HTR-8/SVneo (cell line): ENCODE measurements at places on chromosomes 1 and 21.

GRCh38 chr1:232657426-232658005 lies 27.6 kb upstream of the SIPA1L2 start:
- DNase-seq = no peak

DNA sequence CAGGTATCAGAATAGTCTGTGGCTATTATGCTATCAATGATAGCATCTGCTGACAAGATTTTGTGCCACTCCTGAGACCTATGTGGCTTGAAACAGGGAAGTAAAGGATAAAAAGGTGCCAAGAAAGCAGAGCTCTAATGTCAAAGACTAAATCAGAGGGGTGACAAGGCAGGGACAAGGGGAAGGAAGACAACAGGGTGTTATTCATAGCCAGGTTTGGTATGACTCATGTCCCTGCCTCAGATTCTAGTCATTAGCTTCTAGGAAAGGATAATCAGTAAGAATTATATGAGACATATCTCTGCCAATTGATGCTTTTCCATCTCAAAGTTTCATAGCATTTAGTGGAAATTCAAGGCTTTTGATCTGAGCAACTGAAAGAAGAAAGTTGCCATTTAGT lies 31.8 kb upstream of the PLD5 start:
- no peak for DNase-seq

GRCh38 chr1:230317823-230318819 lies 108.0 kb downstream of the PGBD5 start:
- DNase-seq = no peak

- DNase-seq = peak; percentile 51
Observed at GRCh38 chr1:94020764-94021579, 100.0 kb downstream of the ABCA4 start.

DNA sequence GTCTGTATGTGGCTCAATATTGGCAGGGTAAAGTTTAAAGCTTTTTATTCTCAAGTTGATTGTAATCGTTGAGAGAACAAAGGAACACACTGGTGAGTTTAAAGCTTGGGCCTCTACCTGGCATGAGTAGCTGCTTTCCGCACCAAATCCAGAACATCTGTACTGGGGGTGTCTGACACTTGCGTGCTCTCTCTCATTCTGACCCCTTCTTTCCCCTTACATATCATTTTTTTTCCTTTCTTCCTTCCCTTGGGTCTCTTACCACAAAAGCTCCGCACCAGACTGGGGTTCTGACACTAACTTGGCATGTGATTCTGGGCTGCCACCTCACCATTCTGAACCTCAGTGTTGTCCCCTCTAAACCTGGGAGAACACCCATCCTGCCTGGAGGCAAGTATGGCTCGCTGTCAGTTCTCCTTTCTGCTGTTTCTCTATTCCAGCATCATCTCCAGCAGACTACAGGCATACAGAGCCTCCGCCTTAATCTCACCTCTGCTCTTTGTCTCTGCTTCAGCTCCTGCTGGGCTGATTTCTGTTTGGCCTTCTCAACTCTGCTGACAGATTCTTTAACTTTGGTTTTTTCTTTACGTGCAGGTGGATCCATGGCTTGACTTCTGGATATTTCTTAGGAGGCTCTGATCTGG lies 859 bp upstream of the ERMAP start:
- no peak for DNase-seq

DNA sequence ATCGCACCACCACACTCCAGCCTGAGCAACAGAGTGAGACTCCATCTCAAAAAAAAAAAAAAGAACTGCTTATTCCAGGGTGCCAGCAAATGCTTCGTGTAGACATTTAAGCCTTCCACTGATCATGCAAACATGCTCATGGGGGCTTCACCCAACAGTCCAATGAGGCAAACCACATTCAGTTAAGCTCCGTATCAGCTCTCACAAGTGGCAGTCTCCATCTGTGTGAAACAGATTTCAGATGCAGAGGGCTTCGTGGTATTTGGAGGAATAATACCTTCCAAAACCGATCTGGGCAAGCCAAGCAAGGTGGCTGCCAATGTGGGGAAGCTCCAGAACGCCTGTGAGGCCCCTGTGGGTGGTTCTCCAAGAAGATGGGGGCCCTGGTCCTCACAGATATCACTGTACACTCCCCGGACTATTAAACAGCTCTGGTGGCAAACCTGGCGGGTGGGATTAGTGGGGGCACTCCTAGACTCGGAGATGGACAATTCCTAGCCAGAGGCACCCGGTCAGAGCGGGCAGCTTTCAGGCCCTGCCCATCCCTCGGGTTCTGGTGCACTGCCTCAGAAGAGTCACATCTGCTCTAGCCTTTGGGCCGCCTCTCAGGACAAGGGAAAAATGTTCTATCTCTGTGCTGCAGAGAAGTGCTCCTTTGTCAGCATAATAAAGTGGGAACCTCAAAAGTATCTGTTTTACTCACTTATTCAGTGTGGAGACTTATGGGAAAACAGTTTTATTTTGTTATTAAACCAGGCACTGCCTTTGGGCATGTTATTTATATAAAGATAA lies 10.2 kb downstream of the CREG1 start:
- DNase-seq = no peak

- peak; percentile 75 for DNase-seq
Observed at GRCh38 chr1:223142795-223143536, at the start of gene TLR5. Gene TLR5 (minus strand): TSS chr1:223143248. CDS start chr1:223113031, 30,217 bp downstream.

DNA sequence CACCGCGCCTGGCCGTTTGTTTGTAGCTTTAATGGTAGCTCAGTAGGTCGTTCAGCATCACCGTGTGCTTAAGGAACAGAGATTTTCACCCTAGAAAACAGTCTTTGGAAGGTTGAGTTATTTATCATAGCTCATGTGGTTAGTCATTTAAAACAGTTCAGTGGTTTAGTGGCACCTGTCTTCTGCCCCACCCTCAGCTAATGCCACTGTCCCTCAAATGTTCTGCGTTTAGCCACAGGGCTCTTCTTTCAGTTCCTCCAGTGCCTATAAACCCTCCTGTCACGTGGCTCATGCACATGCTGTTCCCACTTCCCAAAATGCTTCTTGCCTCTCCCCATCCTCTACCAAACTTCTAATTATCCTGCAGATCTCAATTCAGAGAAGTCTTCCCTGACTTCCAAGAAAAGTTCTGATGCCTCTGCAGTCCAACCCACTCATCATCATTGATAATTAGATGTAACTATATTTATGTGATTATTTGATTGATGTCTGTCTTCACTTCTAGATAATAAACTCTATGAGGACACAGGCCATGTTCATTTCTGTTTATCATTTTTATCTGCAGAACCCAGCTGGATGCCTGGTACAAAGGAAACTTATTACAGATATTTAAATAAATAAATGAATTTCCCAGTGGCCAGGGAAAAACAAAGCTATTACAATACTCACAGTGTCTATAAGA lies 14.4 kb upstream of the DIPK1A start:
- DNase-seq = no peak

GRCh38 chr1:42139444-42139843 lies 13.8 kb upstream of the GUCA2B start:
- DNase-seq = no peak

DNA sequence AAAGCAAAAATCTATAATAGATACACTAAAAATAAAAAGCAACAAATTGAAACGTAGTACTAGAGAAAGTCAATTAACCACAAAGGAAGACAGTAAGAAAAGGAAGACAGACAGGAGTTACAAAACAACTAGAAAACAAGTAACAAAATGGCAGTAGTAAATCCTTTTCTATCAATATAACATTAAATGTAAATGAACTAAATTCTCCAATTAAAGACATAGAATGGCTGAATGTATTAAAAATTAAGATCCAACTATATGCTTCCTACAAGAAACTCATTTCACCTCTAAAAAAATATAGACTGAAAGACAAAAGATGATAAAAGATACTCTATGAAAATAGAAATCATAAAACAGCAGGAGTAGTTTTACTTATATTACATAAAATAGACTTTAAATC lies 79.1 kb downstream of the CTH start:
- no peak for DNase-seq

DNA sequence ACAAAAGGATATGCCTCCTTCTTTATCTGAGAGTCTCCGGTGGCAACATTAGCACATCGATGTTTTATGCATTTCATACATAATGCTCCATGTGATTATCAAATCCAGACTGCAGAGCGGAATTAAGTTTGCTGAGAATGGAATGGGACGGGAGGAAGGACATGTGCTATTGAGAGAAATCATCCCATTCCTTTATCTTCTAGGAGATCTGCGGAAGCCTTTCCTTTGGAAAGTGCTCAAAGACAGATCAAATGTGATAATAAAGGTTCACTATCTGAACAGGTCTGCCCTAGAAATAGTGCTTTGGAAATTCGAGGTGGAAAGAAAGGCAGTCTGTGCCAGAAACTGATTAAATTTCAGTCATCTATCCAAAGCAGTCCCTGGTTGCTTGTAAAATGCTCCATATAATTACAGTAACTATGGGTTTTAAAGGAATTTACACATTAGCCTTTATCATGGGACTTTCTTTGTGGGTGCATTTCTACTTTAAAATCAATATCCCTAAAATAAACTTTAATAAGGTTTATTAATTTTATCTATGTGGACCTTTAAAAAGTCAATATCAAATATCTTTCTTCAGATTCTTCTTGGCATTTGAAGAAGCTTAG lies 473.5 kb upstream of the ADGRL2 start:
- DNase-seq = no peak

DNA sequence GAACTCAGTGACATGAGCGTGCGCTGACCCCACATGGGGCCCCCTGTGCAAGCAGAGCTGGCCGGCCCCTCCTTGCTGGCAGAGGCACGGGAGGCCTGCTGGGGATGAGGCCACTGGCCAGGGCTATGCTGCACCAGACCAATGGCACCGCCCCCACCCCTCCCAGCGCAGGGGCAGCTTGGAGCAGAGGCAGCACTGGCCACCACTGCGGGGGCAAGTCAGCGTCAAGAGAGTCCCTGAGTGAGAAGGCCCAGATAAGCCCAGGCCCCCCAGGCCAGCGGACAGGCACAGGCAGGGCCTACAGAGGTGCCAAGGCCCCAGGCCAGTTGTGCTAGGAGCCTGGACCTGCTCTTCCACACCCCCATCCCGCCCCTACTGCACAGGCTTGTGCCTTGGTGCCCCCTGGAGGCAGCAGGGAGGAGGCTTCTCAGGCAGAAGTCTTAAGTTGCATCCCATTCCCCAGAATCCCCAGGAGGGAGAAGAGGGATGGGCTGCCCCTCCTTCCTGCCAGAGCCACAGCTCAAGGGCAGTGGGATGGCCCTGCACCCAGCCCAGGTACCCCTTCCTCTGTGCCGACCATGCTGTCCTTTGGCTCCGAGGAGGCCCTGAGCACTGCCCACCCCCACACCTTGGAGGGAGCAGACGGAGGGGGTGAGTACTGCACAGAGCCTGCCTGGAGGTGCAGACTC lies 35.8 kb downstream of the EPHX1 start:
- DNase-seq = peak; percentile 74

- no peak for DNase-seq
Observed at GRCh38 chr1:212980123-212980785, 29.9 kb downstream of the VASH2 start.

DNA sequence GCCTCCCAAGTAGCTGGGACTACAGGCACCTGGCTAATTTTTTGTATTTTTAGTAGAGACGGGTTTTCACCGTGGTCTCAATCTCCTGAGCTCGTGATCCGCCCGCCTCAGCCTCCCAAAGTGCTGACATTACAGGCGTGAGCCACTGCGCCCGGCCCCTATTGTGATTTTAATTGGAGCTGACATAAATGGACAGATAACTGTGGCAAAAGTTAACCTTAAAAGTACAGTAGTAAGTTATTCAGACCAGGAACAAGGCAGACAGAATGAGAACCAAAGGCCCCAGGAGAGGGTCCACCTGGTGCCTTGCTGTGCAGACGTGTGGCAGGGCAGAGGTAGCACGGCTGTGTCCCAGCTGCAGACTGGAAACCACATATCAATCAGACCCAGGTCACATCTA lies 11.0 kb downstream of the TMEM201 start:
- no peak for DNase-seq

GRCh38 chr1:55057270-55057955 lies 18.1 kb downstream of the PCSK9 start:
- DNase-seq = no peak

DNA sequence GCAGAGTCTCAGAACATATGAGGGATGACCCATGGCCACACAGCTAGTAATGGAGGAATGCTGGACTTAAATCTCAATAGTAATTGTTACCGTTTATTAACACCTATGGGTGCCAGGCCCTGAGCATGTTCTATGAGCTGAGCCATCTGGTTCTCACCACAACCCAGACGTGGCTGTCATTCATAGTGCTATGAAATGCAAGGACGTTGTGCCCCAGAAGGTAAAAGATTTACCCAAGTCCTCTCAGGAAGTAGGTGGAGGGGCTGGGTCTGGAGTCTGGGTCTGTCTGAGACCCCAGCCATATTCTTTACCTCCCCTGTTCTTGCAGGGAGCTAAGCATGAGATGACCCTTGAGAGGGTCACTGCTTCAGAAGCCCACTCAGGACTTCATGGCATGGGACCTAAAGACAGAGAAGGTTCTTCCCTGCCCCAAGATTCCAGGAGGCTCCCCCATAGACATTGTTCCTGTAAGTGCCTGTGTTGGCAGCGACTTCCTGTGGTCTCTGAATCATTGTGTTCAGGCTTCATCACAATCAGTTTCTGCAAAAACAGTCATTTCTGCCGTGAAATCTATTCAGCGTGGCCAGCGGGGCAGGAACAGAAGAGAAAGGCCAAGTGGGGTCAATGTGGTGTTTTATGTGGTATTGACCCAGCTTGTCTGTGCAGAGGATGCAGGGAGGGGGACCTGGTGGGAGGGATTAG lies 475.4 kb downstream of the PTPRU start:
- DNase-seq = peak; percentile 31
